ENCODE measurements at places on chromosomes 13 and 19.

DNA sequence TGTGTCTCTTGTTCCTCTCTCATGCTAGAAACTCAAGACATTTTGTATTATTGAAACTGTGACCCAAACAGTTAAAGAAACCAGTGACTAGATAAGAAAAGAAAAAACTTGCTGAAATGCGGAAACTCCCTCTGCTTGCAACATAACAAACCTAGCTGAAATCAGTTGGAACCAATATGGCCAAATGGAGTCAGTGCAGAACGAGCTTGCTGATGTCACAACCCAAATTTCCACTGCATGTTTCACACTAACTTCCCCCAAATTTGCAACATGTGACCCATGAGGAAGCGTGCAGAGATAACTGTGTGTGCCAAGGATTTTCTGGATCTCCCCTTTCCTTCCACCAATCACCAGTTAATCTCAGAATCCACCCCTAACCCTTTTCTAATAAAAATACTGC lies 208.0 kb downstream of the DLEU7 start:
- DNase-seq = no peak

- no peak for DNase-seq
These were observed 378 bp downstream of the TLE6 start for GRCh38 chr19:2977746-2978138.

- DNase-seq = no peak
These were observed 48.0 kb upstream of the TPP2 start for GRCh38 chr13:102548811-102549210.

GRCh38 chr13:41029629-41030028 lies 10.5 kb upstream of the ELF1 start:
- DNase-seq = no peak

- no peak for DNase-seq
These were observed 72.6 kb upstream of the TSHZ3 start for GRCh38 chr19:31421856-31422255.

GRCh38 chr19:17214508-17215126 lies 540 bp upstream of the USE1 start:
- no peak for DNase-seq

- no peak for DNase-seq
These were observed 38.8 kb upstream of the TPP2 start for GRCh38 chr13:102558029-102558428.

DNA sequence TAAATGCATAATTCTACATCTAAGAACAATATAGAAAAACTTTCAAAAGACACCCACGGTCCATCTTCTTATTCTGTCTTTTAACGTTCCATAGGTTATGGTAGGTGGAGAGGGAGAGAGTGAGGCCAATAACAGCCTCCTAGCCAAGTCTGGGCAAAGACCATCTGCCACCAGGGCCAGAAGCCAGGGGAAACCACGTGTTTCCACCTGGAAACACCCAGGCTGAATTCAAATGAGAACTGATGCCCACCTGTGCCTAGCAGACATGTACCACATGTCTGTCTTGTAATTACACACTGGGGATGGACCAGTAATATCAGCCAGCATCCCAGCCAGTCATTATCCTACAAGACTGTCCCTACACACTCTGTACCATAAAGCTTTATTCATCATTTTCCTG lies 1573.1 kb downstream of the EFNB2 start:
- DNase-seq = no peak

DNA sequence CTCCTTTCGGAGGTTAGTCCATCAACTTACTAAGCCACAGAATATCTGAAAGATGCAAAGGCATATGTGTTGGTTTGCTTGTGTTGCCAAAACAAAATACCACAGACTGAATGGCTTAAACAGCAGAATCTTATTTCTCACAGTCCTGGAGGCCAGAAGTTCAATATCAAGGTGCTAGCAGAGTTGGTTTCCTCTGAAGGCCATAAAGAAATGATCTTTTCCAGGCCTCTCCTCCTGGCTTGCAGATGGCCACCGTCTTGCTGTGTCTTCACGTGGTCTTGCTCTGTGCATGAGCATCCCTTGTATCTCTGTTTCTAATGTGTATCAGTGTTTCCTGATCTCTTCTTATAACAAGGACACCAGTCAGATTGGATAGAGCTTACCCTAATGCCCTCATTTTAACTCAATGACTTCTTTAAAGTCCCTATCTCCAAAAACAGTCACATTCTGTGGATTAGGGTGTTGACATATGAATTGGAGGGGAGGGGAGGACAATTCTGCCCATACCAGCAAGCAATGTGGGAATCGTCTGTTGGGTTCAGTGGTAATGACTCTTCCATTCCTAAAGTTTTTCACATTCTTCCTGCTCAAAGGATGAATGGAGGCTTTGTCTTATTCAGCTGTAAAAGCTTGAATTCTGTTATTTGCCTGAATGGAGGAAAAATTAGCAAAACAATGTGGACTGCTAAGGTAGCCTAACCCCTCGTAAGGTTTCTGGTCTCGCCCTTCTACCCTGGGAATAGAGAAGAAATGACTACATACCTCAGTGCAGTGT lies 715.7 kb downstream of the DIAPH3 start:
- no peak for DNase-seq

GRCh38 chr13:23354520-23354919 lies 79.0 kb downstream of the SACS start:
- DNase-seq = no peak

GRCh38 chr13:110880627-110881026 lies 34.2 kb downstream of the ANKRD10 start:
- DNase-seq = no peak

DNA sequence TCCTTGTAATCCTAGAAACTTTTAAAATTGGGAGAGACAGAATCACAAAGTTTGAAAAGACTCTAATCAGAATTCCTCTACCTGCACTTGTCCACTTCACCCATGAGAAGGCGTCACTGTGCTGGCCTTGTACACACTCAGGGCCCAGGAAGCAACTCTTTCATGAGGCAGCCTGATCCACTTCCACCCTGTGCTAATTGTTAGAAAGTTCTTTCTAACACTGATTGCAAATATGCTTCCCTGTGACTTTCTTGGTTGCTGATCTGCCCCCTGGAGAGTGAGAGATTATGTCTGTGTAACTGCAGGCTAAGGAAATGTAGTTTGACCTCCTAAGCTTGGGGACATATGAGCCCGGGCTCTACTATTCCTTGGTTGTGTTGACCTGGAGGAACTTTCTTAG lies 494.6 kb downstream of the MYO16 start:
- DNase-seq = no peak

DNA sequence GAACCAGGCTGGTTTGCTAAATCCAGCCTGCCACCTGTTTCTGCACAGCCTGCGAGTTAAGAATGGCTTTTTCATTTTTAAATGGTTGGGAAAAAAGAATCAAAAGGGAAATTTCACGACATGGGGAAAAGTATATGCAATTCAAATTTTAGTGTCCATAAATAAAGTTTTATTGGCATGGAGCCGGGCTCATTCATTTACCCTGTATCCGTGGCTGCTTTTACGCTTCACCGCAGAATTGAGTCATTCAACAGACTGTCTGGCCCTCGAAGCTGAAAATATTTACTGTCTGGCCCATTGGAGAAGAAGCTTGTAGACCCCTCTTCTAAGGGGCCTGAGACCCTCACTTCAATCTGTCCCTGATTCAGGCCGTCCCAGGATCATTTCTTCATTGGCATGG lies 26.1 kb downstream of the IER2 start:
- DNase-seq = no peak

DNA sequence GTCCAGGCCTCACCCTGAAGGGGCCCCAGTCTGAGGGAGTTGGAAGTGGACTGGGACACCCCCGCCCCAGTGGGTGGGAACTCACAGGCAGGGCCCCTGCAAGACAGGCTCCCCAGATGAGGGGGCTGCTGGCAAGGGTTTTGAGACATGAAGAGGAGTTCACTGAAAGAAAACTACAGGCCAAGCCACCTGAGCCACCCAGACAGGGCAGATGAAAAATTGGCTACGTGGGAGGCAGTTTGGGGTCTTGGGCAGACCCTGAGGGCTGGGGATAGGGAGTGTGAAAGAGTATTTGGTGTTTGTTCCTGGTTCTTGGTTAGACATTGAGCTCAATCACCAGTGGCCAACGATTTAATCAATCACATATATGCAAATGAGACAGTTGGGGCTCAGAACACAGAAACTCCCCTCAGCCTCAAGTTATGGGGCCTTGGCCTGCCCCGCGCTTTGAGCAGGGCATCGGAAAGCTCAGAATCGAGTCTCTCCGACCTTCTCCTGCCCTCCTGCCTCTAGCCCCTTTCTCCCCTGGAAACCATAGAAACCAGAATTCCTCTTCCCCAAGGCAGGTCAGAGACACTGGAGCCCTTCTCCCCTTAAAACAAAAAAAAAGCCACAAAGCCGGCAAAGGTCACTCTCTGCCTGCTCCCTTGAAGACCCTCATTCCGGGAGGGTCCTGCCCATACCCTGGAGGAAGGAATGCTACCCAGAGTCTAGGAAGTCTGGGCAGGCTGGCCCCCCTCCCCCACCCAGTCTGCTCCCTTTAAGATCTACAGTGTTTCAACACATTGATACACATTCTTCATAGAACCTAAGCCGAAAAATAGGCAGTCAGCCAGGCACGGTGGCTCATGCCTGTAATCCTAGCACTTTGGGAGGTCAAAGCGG lies 1.3 kb upstream of the ISYNA1 start:
- DNase-seq = no peak

DNA sequence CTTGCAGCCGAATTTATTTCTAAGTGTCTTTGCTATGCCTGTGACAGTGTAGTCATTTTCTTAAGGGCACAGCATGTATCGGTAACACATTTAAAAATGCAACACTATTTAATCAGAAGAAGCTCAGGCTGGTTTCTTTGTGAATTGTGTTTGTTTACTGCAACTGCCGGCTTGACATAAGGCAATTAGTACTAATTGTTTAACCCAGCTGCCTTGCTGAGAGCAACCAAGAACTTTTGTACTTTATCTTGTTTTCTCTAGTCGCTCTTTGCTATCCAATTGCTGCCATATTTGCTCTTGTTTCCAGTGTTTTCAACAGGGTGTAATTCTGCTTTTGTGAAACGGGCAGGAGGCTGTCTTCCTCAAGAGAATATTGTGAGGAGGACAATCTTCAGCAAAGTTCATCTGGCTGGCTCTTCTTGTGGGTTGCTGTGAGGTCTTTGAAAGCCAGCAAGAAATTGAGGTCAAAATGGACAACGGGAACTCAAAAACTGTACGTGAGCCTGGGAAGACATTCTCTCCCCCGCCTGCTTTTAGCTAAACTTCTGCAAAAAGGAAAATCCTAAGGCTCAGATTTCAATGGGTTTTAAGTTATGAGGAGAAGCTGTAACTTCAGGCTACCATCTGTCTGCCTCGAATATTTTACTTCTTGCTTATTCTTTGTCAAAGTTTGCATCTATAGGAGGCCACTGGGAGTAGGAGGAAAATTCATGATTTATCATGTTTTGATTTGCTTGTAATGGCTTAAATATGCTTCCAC lies 75.8 kb upstream of the TSHZ3 start:
- no peak for DNase-seq

- no peak for DNase-seq
These were observed 4.3 kb upstream of the SLITRK5 start for GRCh38 chr13:87666831-87667230.

DNA sequence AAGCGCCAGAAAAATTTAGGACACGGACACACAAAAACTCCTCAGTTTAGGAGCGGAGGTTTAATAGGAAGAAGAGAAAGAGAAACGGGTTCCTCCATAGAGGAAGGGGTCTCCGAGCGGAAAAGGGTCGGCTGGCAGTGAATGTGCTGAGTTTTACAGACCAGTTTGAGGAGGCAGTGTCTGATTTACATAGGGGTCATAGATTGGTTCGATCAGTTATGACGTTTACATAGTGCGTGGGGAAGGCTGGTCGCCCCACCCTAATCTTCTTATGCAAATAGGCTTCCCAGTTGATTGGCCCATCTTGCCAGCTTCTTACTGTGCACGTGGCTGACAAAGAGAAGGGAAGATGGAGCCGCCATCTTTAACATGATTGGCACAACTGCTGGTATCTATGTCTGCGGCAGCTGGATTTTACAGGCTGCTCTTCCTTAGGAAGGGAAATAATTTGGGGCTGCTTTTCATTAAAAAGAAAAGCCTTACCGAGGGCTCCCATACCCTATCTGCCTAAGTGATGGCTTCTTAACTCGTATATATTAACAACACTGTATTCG lies 1.2 kb upstream of the ZNF225 start:
- no peak for DNase-seq

DNA sequence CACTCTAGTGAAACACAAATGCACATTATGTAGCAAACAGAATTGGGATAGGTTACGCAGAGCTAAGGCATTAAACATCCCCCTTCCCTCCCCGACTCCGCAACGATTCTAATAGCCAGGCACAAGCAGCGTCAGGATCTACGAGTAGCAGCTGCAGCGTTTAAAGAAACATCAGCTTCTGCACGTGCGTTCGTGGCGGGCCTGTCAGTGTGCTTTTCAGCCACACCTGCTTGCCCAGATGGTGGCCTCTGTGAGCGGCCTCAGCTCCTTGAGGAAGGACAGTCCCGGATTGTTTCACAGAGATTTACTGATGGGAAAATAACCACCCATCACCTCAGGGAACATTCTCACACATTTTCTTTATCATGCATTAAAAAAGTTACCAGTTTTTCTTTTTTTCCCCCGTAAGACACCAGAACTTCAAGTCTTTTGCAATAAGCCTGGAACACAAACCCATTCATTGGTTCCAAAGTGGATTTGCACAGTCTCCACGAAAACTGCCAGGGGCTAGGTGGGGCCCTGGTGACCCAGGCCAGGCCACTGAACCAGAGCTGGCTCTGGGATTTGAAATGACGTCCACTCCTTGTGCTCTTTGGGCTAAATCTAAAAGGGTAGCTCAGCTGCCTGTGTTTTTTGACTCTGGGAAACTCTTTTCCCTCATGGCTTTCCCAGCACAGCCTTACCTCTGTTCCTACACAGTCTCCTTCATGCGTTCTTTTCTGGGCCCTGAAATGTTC lies 325.5 kb downstream of the KCNRG start:
- no peak for DNase-seq

DNA sequence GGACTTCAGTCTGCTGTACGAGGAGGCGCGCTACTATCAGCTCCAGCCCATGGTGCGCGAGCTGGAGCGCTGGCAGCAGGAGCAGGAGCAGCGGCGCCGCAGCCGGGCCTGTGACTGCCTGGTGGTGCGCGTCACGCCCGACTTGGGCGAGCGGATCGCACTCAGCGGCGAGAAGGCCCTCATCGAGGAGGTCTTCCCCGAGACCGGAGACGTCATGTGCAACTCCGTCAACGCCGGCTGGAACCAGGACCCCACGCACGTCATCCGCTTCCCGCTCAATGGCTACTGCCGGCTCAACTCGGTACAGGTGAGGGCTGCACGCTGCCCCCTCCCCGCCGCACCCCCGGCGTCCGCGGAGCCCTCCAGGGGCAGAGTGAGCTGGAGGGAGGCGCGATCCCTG lies 14.6 kb downstream of the KCTD15 start:
- DNase-seq = no peak

- no peak for DNase-seq
These were observed 38.4 kb upstream of the RAP2A start for GRCh38 chr13:97395447-97396136.

- no peak for DNase-seq
These were observed 6.2 kb downstream of the ZC3H4 start for GRCh38 chr19:47107202-47107952.

DNA sequence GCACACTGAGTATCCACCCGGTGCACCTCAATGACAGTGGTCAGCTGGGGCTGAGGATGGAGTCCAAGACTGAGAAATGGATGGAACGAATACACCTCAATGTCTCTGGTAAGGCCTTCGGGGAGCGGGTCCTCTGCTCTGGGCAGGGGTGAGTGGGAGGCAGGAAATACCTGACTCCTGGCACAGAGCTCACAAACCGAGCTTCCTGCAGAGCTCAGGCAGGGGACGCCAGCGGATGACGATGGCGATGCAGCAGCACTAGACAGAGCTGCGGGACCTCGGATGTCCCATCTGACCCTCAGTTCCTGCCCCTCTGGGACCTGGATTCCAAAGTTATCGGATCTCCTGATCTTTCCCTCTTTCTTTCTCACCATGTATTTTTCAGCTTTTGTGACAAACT lies 3.8 kb downstream of the CD22 start:
- DNase-seq = no peak

All from stimulated activated CD4-positive, alpha-beta T cell treated with anti-CD3 and anti-CD28 coated beads, Interleukin-1b, Interleukin-23, amount 100 ng/mL, for 1 hour (primary cell).